ENCODE measurements at places on chromosomes 3 and 15.

- peak; percentile 9 for DNase-seq
Measured at GRCh38 chr15:92733934-92734521, 78.5 kb upstream of the FAM174B start.

DNA sequence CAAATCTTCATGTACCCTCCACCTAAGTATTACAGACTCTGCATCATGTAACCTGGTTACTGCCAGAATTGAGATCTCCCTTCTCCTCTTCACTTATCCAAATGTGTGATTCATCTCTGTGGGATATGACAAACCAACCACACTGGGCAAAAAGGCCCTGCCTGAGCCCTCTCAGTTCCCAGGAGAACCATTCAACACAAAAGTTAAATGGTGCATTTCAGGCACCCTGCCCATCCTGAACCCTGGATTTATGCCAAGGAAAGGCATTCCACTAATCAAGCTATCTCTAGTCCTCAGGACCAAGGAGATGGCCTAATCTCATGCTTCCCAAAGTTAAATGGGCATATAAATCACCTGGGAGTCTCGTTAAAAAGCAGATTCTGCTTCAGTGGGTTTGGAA is 108.5 kb downstream of the TNIK start:
- DNase-seq: no peak

- DNase-seq: no peak
Measured at GRCh38 chr3:51388286-51389029, 2.6 kb upstream of the RBM15B start.

- DNase-seq: no peak
Measured at GRCh38 chr15:71272932-71273331, 157.7 kb downstream of the THSD4 start.

DNA sequence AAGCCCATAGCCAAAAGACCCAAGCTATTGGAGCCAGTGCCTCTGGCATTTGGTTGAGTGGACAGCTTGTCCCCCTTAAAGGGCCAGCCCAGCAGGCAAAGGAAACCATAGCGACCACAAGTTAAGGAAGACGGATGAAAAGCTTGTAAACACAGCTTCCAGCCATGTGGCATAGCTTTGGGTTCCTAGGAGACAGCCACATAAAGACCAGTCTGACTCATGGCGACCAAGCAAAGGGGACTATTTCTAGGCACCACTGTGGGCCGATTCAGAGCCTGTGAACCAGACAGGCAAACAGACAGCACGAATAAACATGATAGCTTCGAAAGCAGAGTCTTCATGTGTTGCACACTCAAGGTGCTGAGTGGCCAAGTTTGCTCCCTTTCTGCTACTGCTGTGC is 30.5 kb upstream of the SRGAP3 start:
- no peak for DNase-seq

DNA sequence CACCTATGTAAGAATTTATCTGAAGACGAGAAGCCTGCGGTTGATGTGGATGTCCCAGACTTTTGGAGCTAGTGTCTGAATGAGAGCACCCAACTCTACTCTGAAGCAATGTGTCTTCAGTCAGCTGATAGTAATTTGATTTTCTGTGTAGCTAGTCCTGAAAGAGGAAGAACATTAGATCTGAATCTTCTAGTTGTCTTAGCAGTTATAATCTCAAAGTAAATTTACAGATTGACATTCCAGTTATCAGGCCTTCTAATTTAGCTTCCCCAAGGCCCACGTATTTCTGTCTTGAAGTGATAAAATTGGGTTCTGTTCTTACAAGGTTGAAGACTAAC is 1.5 kb downstream of the TCAIM start:
- DNase-seq: no peak

- peak; percentile 76 for DNase-seq
Measured at GRCh38 chr3:13461169-13462124, 18.7 kb upstream of the HDAC11 start.

- no peak for DNase-seq
Measured at GRCh38 chr3:146780251-146780650, 175.1 kb upstream of the PLSCR5 start.

DNA sequence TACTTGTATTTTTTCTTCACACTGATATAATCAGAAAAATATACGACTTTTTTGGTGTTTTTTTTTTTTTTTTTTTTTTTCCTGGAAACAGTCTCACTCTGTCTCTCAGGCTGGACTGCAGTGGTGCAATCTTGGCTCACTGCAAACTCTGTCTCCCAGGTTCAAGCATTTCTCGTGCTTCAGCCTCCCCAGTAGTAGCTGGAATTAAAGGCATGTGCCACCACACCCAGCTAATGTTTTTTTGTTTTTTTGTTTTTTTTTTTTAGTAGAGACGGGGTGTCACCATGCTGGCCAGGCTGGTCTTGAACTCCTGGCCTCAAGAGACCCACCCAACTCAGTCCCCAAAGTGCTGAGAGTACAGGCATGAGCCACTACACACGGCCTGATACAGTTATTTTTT is 20.8 kb upstream of the DNAAF4 start:
- no peak for DNase-seq

DNA sequence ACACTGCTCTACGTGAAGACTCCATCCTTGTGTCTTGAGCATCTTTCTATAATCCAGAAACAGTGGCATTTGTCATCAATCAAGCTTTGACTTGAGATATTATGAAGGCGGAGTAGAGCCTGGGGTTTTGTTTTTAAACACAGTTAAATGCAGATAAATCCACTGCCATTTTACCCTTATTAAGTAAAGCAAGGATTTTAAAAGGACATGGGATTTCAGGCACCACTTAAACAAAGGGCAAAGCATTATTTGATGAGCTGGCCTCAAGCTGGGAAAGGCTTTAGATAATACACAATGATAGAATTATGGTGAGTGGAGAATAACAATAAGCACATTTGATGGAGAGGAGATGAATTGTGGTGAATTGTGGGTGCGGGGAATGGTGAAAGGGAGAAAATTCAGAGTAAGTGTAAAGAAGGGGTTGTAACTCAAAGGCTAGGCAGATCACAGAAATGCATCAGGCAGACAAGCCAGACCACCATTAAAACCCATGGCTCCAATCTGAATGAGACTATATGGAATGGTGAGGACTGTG is 54.9 kb upstream of the GLCE start:
- DNase-seq: no peak

DNA sequence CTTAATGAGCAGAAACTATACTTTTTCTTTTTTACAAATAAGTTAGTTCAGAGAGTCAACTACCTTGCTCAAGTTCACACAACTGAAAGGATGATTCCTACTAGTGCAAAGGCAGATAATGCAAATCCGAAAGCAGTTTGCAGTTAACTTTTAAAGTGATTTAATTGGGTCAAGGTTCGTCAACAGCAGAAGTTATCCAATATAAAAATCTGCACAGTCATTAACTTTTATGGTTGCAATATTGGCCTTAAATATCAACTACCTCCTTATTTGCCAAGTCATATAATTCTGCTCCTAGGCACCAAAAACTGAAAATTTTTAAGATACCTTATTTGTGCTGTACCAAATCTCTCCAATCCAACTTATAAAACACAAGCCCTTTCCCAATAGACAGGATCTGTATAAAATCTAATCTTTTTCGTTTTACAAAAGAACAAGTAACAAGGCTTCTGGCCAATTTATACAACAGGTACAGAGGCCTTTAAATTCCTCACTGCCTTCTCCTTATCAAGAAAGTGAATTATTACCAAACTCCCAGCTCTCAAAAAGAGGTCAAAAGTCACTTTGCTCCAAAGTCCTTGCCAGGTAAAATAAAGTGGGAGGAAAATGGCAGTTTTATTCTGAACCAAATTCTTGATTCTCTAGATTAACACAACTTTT is 416.6 kb upstream of the NECTIN3 start:
- DNase-seq: no peak

GRCh38 chr15:65767264-65767595 is 24.9 kb downstream of the DENND4A start:
- DNase-seq: no peak
